Stimulated activated CD8-positive, alpha-beta memory T cell treated with anti-CD3 and anti-CD28 coated beads, Interleukin-15, amount 100 ng/mL, for 1 hour (primary cell): ENCODE measurements at places on chromosomes 2 and 18.

DNA sequence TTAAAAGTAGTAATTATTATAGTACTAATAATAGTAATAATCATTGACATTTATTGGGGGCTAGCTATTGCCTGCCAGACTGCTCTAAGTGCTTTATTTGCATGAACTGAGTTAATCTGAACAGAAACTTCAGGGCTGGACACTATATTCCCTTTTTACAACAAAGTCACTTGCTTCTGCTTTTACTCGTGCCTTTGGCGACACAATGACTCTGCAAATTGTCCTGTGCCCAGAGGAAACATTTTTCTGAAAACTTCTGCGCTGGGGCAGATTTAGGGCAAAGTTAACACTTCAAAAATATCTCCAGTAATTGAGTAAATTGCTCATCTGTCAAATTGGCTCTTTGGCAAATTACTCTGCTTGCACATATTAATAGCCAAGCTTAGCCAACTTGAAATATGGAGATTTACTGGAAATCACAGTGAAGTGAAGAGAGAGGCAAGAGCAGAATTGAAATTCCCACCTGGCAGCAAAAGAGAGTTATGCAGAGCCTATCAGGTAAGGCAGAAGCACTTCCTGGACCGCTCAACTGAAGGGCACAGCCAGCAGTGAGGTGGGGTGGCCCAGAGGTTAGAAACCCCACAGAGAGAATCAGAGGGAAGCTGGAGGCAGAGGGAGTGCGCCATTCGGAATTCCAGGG lies 36.3 kb downstream of the BMP10 start:
- no peak for DNase-seq

DNA sequence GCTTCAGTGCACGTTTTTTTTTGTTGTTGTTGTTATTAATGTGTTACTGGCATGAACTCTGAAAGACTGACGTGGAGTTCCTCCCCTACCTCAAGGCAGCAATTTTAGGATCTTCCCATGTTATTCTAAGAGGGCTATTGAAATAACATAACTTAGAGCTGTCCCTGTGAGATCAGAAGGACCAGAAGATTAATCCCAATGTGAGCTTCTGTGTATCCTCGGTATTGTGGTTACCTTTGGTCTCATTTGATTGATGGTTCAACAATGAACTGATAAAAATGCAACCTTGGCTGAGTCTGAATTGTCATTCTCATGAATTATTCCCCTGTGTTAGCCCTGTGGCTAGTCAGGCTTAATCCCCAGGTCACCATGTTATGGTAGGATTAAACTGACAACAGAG lies 394.1 kb downstream of the TRIB2 start:
- no peak for DNase-seq

- DNase-seq: no peak
These were observed at the start of gene NEURL3 for GRCh38 chr2:96505231-96505889. Gene NEURL3 (minus strand): TSS chr2:96505357. CDS start chr2:96505286, 71 bp downstream.

GRCh38 chr2:161030260-161031063 lies 129.8 kb upstream of the TANK start:
- no peak for DNase-seq

DNA sequence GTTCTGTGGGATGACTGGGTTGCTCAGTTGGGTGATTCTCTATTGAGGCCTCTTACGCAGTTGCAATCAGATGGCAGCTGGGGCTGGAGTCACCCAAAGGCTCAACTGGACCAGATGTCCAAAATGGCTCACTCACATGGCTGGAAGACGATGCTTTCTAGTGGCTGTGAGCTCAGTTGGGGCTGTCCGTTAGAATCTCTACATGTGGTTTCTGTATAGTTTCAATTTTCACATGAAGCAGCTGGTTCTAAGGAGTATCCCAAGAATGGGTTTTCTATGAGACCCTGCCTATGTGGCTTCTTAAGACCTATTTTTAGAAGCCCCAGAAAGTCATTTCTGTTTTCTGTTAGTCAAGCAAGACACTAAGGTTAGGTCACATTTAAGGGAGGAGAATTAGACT lies 4.4 kb downstream of the XRCC5 start:
- DNase-seq: no peak

DNA sequence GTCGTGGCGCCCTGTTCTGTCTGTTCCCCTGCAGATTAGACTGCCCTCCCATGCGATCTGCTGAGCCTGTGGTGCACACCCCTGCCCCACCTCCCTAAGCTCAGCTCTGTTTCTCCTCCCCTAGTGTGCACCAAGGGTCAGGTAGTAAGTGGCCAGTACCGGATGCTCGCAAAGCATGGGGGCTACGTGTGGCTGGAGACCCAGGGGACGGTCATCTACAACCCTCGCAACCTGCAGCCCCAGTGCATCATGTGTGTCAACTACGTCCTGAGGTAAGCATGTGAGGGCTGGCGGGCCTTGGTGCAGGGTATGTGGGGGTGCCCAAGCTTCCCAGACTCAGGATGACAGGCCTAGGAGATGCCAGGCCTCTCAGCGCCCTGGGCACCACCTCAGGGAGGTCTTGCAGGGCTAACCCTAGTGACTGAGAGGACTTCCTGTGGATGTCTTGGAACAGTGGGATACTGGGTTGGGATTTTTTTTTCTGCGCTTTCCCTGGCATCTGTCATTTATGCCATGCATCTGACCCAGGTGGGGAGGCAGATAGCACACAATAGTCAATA lies 78.4 kb downstream of the EPAS1 start:
- no peak for DNase-seq

DNA sequence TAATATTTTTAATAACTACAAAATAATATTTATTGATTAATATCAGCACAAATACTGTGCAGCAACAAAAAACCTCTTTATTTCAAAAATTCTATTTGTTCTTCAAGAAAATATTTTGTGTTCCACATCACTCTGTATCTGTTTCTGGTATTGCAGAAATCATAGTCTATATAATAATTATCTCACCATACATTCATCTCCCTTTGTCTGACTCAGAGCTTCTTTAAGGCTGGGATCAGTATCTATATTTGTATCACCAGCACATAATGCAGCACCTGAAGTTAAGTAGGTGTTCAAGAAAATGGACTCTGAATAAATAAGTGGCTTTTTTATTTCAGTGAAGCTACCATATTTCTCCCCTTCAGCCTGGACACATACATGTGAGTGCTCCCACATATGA lies 1.6 kb upstream of the MARCHF4 start:
- DNase-seq: no peak

DNA sequence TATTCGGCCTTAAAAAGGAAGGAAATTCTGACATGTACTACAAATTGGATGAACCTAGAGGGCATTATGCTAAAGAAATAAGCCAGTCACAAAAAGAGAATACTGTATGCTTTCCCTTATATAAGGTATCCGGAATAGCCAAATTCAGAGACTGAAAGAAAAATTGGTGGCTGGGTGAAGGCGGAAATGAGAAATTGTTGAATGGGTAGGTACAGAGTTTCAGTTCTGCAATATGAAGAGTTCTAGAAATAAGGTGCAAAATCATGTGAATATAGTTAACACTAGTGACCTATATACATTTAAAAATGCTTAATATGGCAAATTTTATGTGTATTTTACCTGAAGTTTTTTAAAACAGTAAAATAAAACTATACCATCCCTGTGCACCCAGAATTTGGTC lies 43.1 kb downstream of the RMP24 start:
- no peak for DNase-seq
